ENCODE measurements at places on chromosomes 13 and 19.

DNA sequence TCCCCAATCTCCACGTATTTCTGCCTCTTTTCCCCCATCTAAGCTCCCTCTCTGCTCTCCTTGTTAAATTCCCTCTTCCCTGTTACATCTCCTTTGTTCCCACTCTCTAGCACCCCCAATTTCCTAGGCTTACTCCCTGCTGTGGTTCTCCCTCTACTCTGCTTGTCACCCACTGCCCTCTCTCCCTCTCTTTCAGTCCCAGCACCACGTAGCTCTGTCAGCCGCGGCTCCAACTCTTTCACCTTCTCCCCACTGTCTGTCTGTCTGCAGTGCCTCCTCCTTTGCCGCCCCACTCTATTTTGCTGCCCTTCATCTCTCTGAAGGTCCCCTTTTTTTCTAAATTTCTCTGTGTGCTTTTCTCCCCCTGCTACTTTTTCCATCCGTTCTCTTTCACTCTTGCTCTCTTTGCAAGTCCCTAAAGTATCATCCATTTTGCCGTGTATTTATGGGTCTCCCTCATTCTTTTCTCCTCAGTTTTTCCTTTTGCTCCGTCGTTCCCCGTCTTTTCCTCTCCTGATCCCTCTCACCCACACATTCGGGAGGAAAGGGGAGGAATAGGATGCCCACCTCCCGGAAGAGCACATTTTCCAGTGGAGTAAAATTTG lies 937 bp downstream of the ZNF841 start:
- H3K27ac ChIP-seq: peak overlapping the region; percentile 66
- no peaks in the 10 kb centered on the region for H3K36me3 ChIP-seq
- H3K4me1 ChIP-seq: no peaks in the 10 kb centered on the region
- peak overlapping the region; percentile 65 for H3K4me3 ChIP-seq
- DNase-seq: no peak

- no peaks in the 10 kb centered on the region for H3K27me3 ChIP-seq
- H3K27ac ChIP-seq: no peak overlapping the region
- H3K36me3 ChIP-seq: peaks cover 40% of the 10 kb centered on the region
- no peak for DNase-seq
Observed at GRCh38 chr19:19655051-19655594, 8.4 kb downstream of the ATP13A1 start.

DNA sequence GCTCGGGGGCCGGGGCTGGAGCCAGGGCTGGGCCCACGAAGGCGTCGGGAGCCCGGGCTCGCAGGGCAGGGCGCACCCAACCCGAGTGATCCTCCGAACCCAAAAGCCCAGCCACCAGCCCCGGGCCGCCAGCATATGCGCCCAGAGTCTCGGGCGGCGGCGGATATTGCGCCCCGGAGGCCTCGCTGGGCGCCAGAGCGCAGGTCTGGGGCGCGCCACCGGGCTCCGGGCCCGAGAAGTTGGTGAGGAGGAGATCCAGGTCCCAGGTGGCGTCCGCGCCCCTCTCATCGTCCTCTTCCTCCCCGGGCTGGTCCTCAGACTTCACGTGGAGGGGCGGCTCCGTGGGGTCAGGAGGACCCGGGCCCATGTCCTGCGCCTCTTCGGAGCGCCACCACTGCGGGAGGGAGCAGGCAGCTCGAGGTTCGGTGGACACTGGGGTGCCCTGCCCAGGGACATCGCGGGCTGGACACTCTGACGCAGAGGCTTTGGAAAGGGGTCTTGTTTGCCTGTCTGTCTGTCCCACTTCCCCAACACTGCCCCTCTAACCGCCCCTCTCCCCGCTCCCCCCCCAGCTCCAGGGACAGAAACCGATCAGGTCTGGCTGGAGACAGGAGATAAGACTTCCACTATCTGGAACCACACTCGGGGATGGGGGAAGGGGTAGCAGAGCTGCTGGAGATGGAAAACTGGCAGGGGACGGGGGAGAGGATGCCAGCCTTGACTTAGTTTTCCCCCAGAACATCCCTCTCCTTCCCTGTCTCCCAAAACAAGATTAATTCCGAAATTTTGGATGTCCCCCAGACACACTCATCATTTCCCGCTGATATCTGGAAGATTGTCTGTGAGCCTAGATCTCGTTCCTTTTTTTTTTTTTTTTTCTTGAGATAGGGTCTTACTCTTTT lies 1.0 kb downstream of the KLF1 start:
- DNase-seq: no peak
- H3K4me3 ChIP-seq: peak overlapping the region; percentile 41
- peak overlapping the region; percentile 68 for H3K27ac ChIP-seq

DNA sequence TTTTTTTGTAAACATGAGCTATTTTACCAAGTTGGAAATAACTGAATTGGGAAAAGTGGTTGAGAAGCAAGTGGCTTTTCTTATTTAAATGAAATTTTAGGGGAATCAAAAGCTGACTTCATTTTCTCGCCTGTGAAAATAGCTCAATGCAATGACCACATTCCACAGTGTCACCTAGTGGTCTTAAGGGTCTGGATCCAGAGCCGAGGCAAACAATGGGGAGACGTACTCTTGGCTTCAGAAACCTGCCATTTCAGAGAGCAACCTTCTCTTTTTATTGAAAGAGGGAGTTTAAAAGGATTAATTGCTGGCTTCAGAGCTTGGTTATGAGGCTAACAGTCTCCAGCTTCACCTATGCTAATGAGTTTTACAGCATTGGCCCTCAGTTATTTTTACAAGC lies 39.7 kb upstream of the RXFP2 start:
- H3K4me1 ChIP-seq: no peaks in the 10 kb centered on the region
- H3K27me3 ChIP-seq: no peaks in the 10 kb centered on the region
- H3K4me3 ChIP-seq: no peak overlapping the region
- H3K27ac ChIP-seq: no peak overlapping the region
- no peaks in the 10 kb centered on the region for H3K36me3 ChIP-seq

DNA sequence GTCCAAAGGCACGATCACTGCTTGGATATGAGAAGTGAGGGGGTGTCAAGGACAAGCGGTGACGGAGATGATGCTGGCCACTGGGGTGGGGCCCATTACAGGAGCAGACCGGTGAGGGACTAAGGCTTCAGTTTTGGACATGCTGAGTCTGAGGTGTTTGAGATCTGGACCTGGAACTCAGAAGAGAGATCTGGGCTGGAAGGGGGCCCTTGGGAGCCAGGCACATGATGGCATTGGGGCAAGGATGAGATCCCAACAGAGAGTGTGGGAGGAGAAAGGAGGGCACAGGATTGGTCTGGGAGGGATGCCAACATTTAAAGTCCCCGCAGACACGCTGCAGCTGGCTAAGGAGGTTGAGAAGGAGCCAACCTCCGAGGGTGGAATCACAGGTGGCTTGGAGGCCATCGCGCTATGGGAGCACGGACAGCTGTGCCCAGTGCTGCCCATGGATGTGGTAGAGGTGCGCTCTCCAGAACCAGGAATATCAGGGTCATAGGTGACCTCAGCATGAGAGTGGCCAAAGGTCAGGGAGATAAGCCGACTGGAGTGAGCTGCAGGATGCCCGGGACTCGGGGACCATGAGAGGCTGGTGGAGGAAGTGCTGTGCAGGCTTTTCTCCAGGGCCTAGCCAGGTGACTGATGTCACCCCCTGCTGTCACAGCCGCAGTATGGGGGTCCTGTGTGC lies 21.8 kb downstream of the DHRS12 start:
- no peak overlapping the region for H3K27ac ChIP-seq
- no peak overlapping the region for H3K4me3 ChIP-seq
- no peaks in the 10 kb centered on the region for H3K4me1 ChIP-seq

DNA sequence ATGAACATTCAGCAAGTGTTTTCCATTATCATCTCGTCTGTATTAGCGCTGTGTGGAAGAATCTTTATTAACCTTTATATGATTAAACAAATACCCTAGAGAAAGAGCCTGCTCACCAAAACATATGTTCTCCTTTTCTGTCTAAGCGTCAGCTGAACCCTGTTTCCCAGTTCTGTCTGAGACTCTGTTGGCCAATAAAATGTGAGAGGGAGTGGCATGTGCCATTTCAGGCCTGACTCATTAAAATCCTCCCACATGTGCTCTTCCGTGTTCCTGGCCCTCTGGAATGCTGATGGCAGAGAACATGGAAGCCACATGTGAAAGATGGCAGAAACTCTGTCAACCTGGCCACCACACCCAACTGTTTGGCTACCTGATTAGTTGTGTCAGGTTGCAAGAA lies 181.9 kb upstream of the EDNRB start:
- H3K36me3 ChIP-seq: no peaks in the 10 kb centered on the region
- H3K4me3 ChIP-seq: no peak overlapping the region
- H3K4me1 ChIP-seq: no peaks in the 10 kb centered on the region
- no peak for DNase-seq
